ENCODE measurements at places on chromosomes 6 and 20. TPM values are rescaled to one million over a fixed set of nuclear protein-coding genes. Genes with fewer than 3 reads are reported as not detected.

SERINC3 gene
- 146 TPM for total RNA-seq

SLA2 gene
- not detected for total RNA-seq

ZBTB46 gene
- 7.1 TPM for total RNA-seq

SPATS1 gene
- not detected for total RNA-seq

RAD21L1 gene
- not detected for total RNA-seq

TOX2 gene
- 0.20 TPM for total RNA-seq

ARMC12 gene
- total RNA-seq: not detected

BLTP3A gene
- total RNA-seq: 25.4 TPM

PRPH2 gene
- total RNA-seq: 0.56 TPM

TFEB gene
- 101 TPM for total RNA-seq

GNRH2 gene
- total RNA-seq: not detected

PPP1R14C gene
- total RNA-seq: 27.7 TPM

LTB gene
- total RNA-seq: not detected

AIF1 gene
- total RNA-seq: 4.8 TPM

MYCT1 gene
- 8.0 TPM for total RNA-seq

BFSP1 gene
- 0.18 TPM for total RNA-seq

BCAS1 gene
- 0.32 TPM for total RNA-seq

SPINT4 gene
- not detected for total RNA-seq

NFATC2 gene
- total RNA-seq: 1.6 TPM

CST5 gene
- not detected for total RNA-seq

SOX4 gene
- total RNA-seq: 1.1 TPM

SLC22A7 gene
- total RNA-seq: 0.42 TPM

SLC22A3 gene
- 75.4 TPM for total RNA-seq

All from gastrocnemius medialis (tissue), 4 donors.